Nephron progenitor cell (in vitro differentiated cells): ENCODE measurements at places on chromosomes 5 and 9.

GRCh38 chr5:150361301-150361700 lies 3.8 kb downstream of the TCOF1 start:
- DNase-seq = no peak

DNA sequence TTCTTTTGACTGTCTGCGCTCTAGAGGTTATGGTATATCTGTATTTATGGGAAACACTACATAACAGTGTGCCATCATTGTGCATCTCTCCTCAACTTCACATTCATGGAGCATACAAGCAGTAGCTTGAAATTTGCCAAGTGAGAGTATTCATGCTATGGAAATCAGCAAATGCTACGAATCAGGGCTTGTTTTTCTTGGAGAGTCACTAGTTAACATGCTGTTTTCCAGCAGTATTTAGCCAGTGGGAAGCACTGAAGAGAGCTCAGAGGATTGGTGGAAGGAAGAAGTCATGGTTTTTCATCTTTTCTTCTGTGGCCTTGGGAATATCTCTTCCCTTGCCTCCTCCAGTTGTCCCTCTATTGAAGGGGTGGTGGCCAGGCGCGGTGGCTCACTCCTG lies 303.0 kb downstream of the PSAT1 start:
- DNase-seq = no peak

DNA sequence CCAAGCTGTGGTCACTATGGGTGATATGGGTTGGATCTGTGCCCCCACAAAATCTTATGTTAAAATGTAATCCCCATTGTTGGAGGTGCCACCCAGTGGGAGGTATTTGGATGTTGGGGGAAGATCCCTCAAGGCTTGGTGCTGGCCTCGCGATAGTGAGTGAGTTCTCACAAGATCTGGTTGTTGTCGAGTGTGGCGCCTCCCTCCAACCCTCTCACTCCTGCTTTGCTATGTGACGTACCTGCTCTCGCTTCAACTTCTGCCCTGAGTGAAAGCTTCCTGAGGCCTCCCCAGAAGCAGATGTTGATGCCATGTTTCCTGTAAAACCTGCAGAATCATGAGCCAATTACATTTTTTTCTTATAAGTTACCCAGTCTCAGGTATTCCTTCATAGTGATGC lies 35.5 kb downstream of the UGT3A2 start:
- no peak for DNase-seq

GRCh38 chr5:173735184-173735583 lies 118.7 kb upstream of the BOD1 start:
- DNase-seq = peak; percentile 50

GRCh38 chr9:38047301-38048251 lies 21.5 kb downstream of the SHB start:
- DNase-seq = peak; percentile 35

DNA sequence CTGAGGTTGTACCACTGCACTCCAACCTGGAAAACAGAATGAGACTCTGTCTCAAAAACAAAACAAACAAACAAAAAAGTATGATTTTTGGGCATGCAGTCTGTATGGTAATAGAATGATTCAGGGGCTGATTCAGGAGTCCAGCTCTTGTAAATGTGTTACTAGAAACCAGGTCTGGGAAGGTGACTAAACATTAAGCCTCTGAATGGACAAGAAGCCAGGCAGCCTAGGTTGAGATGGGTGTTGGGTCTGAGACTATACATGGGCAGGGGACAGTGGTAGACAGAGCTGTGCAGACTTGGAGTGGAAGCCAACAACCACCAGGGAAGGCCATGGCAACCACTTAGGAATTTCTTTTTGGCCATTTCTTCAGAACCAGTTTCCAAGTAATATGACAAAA lies 64.9 kb upstream of the TLE1 start:
- DNase-seq = no peak

DNA sequence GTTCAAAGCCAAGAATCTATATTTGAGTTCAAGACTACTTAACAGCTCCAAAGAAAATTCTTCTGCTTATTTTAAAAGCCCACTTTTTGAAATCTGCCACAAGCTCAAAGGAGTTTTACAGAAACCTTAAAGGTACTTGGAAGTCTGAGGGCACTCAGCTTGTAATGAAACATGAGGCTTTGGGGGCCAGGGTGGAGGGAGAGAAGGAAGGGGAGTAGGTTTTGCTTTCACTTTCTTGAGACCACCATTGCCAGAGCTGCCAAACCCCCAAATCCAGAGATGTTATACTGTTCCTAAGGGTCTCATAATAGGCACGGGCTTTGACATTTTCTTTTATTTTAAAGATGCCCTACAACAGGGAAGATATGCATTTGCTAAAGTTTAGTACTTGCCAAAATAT lies 42.6 kb upstream of the TNFAIP8 start:
- DNase-seq = no peak

DNA sequence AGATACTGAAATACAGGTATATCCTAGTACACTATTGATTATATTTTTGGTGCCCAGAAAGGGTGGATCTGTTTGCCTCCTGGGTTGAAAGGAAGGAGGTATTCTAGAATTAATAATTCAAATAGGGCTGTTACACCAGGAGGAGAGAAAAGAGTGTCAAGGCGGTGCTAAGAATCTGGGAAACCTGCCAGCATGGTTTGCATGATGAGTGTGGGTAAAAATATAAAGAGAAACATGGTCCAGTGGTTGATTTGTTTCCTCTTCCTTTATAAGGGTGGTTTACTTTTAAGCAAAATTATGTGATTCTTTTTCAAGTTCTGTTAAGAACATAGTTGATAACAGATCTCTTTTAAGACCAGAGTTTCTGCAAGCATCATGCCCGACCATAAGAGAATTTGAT lies 69.4 kb upstream of the NFIB start:
- DNase-seq = no peak
